ENCODE measurements at places on chromosomes 2 and 18. TPM values are rescaled to one million over a fixed set of nuclear protein-coding genes. Genes with fewer than 3 reads are reported as not detected.
A peak's percentile ranks its signal among the peaks of the same experiment; 100 is the strongest.

Gene TOGARAM2
- 0.75 TPM for total RNA-seq

GRCh38 chr2:66445076-66445924 is 10.4 kb downstream of the MEIS1 start:
- DNase-seq = no peak

DNA sequence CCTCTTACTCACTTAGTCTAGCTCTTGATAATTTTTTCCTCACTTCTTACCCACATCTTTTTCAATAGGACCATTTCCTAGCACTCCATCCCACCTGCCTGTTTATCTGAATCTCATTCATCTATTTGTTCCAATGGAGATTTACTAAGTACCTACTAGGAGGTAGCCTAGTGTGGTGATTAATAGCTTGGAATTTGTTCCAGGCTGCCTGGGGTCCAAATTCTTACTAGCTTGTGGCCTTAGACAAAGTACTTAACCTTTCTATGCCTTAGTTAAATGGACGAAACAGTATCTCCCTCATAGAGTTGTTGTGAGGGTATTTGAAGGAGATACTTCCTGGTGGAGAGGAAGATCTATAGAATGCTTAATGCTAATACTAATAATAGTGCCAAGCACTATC is 42.9 kb upstream of the SERTAD2 start:
- no peak for DNase-seq

Gene GLB1L
- total RNA-seq = 12.3 TPM

GRCh38 chr2:24409700-24410556 is 49.6 kb upstream of the ITSN2 start:
- DNase-seq = peak; percentile 95

DNA sequence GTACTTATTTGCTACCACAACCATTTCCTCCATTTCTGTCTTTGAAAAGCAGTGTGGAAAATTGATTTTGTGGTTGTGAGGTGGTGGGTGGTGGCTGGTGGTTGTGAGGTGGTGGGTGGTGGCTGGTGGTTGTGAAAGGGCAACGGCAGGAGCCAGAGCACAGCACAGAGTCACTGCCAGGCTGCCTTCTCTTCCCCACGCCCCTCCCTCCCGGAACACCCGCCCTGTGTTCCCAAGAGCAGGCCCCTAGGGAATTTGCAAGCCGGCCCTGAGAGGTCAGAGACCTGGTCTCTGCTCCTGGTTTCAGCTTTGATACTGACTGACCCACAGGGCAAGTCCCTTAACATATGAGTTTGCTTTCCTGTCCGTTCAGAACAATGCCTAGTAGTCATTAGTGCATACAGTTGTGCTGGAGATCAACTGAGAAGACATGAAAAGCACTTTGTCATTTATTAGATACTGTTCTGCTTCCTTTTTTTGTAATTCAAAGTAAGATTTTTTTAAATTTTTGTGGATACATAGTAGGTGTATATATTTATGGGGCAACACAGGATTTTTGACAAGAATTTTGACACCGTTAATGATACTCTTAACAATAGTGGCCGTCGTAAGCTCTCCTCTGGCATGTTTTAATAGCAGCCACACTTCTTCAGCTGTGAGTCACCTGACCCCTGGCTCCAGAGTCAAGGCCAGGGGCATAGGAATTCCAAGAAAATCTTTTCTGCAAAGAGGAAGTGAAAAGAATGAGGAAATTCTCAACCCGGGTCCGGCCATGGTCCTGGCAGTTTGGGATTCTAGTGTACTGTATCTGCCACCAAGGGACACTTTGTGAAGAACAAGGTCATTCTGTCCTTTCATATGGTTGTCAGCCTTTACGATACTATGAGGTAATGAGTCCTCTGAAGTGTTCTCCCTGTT is 53.2 kb downstream of the ITGA6 start:
- DNase-seq = peak; percentile 64

DNA sequence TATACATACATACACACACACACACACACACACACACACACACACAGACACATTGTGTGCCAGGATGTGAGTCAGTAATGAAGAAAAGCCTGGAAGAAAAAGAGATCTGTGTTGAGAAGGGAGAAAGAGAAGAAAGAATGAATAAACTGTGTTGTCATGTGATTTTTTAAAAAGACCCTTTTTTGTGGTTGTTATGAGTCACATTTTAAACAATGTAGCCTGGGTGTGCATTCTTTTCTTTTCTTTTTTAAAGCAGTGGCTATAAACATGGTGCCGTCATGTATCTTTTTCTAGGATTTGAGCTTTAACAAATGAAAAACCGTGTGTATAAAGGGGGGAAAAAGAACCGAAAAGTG is 87.2 kb downstream of the NRP2 start:
- peak; percentile 87 for DNase-seq

- DNase-seq = peak; percentile 42
These were observed 6.7 kb downstream of the CWC22 start for GRCh38 chr2:180000434-180000833.

DNA sequence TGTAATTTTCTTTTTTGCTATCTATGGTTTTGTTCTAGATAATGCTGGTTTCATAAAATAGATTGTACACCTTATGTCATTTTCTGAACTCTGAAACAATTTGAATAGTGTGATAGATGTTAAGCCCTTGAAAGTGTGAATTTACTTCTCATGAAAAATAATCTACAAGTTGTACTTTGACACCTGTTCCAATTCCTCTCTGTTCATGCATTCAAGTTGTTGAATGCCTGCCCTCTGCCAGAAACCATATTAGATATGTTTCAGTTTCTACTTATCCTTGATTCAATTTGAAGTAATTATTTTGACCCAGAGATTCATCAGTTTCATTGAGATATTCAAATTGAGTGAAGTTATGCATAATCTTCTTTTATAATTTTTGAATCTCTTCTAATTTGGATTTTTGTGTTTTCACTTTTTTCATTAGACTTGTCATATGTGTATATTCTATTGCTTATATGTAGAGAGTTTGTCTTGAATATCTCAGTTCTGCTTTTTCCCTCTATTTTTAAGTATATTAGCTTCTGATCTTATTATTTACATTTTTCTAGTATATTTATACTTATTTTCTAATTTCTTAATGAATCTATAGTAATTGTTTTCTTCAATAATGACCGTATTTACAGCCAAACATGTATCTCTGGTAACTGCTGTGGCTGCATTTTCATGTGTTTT is 143.3 kb upstream of the TACR1 start:
- no peak for DNase-seq

Gene TUBA3E
- total RNA-seq = not detected

GRCh38 chr2:70529610-70530009 is 24.0 kb downstream of the TGFA start:
- no peak for DNase-seq

DNA sequence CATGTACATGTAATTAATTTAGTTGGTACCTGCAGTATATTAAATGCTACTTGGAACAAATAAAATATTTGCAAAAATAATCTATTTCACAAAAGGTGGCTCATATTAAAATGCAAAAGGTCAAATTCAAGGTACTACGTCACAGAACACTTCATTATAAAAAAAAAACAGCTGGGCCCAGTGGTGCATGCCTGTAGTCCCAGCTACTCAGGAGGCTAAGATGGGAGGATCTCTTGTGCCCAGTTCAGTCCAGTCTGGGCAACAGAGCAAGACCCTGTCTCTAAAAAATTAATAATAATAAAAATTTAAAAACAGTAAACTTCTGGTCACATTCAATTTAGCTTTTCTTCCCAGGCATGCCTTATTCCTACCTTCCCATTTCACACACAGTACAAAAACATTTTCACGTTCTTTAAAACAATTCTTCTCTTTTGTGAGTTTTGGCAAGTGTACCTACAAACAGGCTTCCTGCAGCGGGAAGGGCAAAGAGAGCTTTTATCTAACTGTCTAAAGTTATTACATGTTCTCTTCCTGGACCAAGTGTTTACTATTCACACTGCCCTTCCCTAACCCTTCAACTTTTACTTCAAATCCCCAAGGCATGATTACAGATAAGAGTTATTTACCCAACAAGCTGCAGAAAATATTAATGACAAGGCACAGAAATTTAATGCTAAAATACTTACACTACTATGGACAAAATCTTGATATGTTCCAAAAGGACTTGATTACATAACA is 10.7 kb downstream of the BAZ2B start:
- DNase-seq = no peak

DNA sequence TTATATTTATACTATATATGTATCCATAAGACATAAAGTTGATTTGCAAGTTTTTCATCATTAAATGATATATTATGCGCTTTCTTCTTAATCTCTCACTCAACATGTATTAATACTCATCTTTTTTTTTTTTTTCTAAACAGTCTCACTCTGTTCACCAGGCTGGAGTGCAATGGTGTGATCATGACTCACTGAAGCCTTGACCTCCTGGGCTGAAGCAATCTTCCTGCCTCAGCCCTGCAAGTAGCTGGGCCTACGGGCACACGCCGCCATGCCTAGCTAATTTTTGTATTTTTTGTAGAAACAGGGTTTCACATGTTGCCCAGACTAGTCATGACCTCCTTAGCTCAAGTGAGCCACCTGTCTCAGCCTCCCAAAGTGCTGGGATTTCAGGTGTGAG is 51.4 kb upstream of the MAP4K3 start:
- peak; percentile 90 for DNase-seq

Gene CREG2
- 2.4 TPM for total RNA-seq

GRCh38 chr2:26974352-26974751 is 3.9 kb downstream of the MAPRE3 start:
- no peak for DNase-seq

Gene STRADB
- total RNA-seq = 259 TPM

- peak; percentile 2 for DNase-seq
These were observed 158.6 kb upstream of the LTBP1 start for GRCh38 chr2:32788114-32788513.

Gene DYNAP
- not detected for total RNA-seq

DNA sequence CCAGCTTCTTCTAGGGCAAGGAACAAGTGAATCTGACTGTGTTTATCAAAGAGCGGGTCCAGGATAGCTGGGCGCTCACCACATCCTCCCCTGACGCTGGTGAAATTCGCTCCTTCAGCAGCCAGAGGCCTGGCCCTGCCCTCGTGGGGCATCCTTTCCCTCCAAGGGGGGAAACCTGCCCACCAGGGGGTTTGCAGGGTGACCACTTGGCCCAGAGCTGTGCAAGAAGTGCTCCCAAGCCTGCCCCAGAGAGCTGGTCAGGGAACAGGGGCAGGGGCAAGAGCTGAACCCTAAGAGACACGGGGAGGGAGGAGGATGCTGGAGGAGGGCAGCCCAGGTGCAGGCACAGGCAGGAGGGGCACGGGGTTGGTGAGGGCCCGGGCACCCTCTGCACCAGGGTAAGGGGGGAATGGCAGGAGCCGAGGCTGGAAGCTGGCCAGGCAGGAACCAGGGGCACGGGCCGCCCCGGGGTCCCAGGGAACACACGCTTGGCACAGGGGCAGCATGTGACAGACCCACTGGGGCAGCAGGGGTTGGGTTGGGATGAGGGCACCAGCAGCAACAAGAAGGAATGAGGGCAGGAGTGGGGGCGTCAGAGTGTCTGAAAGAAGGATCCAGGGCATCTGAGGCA is 2.8 kb upstream of the GPR55 start:
- no peak for DNase-seq

GRCh38 chr2:216792222-216793021 is 67.4 kb downstream of the TNP1 start:
- no peak for DNase-seq

Gene DSC2
- not detected for total RNA-seq

GRCh38 chr2:24824966-24825882 is 32.0 kb downstream of the CENPO start:
- no peak for DNase-seq

Gene ONECUT2
- under 0.01 TPM for total RNA-seq

DNA sequence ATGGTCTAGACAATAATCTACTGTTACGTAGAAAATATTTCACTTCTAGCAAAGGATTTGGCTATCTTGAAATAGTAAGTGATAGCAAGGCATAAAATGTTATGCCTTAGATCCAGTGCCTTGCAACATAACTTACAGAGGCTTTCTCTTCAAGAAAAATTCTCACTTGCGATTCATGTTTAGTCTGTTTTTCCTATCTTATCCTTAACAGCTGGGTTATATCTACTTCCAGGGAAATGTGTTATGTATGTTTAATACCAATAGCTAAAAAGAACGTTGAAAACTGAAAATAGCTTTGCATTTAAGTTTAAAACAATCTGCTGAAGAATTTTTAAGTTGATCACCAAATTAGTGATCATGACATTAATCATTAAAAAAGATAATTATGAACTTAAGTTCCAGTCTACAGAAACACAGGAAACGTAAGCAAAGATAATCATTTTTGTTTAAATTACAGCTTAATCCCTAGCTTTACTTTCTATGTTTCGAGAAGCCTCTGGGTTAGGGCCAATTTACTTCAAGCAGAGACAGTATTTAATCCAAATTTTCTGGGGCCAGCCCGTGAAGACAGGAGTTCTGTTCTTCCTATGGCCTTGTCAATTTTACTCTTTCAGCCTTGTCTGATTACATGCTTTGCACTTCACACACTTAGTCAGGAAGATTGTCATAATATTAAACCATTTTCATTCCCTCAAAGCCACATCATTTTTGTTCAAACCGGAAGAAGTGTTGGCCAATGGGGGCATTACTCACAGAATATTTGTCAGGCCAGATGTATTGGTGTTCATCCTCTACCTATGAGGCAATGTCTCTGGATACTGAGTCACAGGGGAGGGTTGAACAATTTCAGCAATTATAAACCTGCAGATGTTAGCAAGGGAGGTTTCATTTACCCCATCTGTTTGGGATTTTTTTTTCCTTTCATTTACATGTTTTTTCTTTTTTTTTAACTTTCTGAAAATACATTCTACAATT is 1132.9 kb upstream of the ZEB2 start:
- DNase-seq = peak; percentile 89

Gene ZNF521
- 10.6 TPM for total RNA-seq

Gene PHLPP1
- 8.5 TPM for total RNA-seq
